ENCODE measurements at places on chromosomes 12 and 14.
A peak's percentile ranks its signal among the peaks of the same experiment; 100 is the strongest.

GRCh38 chr12:104910196-104910840, 47.8 kb downstream of the SLC41A2 start:
- DNase-seq, result no peak

DNA sequence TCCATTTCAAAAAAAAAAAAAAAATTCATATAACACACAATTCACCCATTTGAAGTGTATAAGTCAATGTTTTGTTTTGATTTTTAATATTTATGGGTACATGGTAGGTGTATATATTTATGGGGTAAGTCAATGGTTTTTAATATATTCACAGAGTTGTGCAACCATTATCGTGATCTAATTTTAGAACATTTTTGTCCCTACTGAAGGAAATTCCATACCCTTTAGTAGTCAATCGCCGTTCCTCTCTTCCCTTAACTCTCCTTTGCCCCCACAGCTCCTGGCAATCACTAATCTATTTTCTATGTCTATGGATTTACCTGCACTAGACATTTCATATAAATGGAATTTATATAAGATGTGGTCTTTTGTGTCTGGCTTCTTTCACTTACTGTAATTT, 92.8 kb downstream of the TRAFD1 start:
- DNase-seq, result no peak

DNA sequence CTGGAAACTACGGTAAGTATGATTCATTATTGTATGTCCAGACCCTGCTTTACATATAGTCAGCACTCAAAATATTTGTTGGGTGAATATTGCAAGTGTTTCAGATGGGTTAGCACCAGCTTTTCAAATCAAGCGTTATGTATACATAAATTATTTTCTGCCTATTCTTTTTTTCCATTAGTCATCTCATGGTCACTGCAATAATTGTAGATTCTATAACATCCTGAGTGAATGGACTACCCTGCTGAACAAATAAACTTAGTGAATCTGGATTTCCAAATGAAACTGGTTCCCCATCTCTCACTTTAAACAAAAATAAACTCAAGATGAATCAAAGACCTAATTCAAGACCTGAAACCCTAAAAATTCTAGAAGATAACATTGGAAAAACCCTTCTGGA, 152.3 kb downstream of the DIO2 start:
- DNase-seq, result no peak

DNA sequence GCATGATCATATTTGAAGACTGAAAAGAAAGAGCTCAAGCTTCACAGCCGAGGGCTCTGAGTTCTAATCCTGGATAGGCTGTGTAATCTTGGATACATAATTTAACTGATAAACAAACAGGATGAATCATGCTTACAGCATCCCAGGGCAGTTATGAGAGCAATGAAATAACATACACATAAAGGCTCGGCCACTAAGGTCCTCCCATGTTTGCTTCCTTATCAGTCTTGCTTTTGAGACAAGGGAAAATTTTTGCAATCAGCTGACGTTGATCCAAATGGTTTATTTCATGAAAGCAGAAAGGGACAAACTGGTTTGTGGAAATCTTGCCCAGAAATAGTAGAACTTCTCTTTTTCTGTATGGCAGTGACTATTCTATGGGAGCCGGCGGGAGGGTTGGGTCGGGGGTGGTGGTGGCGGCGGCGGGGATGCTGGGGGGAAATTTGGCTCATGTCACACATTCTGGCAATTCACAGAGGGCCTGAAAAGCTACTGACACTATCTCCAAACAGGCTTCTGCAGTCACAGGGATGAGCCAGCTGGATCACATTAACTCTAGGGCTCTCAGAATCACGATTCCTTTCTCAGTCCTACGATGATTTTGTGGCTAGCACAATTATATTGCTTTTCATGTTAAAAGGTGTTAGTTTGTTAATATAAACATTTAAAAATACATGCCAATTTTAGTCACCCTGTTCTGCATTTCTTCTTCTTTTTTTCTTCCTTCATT, 124.5 kb downstream of the SLC8A3 start:
- no peak for DNase-seq

- DNase-seq, result no peak
These were observed 15.8 kb upstream of the PPP4R4 start for GRCh38 chr14:94158239-94158883.

GRCh38 chr12:32671930-32672780, 6.9 kb upstream of the DNM1L start:
- DNase-seq, result no peak

DNA sequence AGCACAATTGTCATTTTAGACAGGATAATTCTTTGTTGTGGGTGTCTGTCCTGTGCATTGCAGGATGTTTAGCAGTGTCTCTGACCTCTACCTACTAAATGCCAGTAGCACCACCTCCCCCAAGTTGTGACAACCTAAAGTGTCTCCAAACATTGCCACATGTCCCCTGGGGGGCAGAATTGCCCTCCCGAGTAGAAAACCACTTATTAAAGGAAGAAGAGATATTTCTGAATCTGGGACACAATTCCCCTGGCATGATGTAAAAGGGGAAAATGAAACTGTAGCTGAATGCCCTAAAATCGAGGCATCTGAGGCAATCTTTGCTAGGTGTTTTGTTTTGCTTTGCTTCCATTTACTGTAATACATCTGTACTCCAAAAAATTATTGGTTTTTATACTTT, 116.8 kb upstream of the NAP1L1 start:
- no peak for DNase-seq

GRCh38 chr12:69660164-69660863, 38.8 kb downstream of the BEST3 start:
- no peak for DNase-seq

GRCh38 chr12:104204690-104205480, 10.7 kb upstream of the TXNRD1 start:
- DNase-seq, result no peak

- DNase-seq, result no peak
These were observed 28.6 kb upstream of the TSPAN9 start for GRCh38 chr12:3048540-3048939.

DNA sequence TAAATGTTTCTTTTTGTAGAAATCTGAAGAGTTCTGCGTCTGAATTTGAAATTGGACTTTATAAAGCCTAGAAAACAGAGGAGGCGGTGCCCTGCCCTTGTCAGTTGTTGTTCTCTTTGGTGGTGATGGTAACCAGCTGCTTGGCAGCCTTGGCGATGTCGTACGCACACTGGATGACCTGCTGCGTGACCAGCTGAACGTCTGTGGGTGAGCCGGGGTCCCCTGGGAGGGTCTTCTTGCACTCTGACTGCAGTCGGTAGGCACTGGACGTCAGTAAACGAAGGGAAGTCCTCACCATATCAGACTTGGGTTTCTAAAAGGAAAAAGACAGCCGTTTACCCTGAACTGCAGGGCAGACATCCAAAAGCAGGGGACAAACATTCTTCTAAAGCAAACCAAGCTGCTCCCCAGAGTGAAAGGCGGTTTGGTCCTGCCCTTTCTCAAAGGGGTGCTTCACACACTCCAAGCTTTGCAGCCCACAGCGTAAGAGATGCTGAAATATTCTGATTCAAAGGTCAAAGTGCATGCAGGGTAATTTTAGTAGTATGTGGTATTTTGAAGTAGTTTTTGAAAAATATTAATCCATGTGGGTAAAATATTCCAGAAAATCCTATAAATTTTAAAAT, 32.9 kb downstream of the TCHP start:
- DNase-seq, result no peak

DNA sequence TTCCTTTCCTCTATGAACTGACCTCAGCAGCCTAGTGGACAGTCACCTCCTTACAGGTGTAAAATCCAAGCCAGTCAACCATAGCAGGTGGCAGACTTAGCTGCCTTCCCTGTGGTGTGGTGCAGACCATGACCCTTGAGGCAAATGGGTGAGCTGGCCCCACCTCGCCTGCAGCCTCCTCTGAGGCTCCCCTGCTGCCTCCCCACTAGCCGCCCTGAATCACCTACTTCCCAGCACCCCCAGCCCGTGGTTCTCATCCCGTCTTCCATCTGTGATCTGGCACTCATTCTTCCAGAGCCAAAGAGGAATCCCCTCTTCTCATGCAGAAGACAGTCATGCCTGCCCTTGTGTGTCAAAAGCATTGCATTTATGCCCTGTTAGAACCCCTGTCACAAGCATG, 34.4 kb upstream of the TSPAN9 start:
- DNase-seq, result no peak

- DNase-seq, result no peak
These were observed 98.7 kb downstream of the GAS2L3 start for GRCh38 chr12:100672075-100672592.

GRCh38 chr12:6927379-6928021, at the start of gene ATN1:
TSS of gene ATN1 (plus strand) at chr12:6927959. CDS start at chr12:6934002, 6,043 bp downstream.
- DNase-seq, result no peak

GRCh38 chr14:102690509-102691286, 86.6 kb upstream of the TRAF3 start:
- DNase-seq, result peak; percentile 3

GRCh38 chr14:95862243-95862642, 14.4 kb upstream of the TUNAR start:
- DNase-seq, result no peak

GRCh38 chr14:54674046-54674741, 107.3 kb downstream of the SAMD4A start:
- no peak for DNase-seq

GRCh38 chr12:6826125-6826733, 2.0 kb upstream of the P3H3 start:
- no peak for DNase-seq

GRCh38 chr12:12693111-12693671, 2.8 kb downstream of the GPR19 start:
- DNase-seq, result no peak

GRCh38 chr12:39116861-39117260, 211.5 kb upstream of the CPNE8 start:
- DNase-seq, result no peak

GRCh38 chr14:102746634-102747438, 30.4 kb upstream of the TRAF3 start:
- no peak for DNase-seq

DNA sequence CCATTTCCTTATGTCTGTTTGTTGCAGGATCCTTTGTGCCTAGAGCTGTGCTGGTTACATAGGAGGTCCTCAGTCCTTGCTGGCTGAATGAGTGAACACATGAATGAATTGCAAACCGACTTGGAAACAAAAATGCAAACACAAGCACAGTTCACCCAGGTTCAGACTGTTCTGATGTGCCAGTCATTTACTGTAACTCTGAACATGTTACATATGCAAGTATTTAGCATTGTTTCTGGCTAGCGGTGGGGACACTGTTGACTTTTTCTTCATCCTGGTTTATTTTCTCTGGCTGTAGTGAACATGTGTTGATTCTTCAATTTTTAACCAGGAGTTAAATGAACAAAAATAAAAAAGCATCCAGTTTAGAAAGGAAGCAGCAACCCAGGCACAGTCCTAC, 33.4 kb downstream of the TSPAN9 start:
- DNase-seq, result no peak
